ENCODE measurements at places on chromosomes 12 and 14.

- no peak for DNase-seq
Observed at GRCh38 chr14:72663076-72663487, 230.8 kb downstream of the DPF3 start.

DNA sequence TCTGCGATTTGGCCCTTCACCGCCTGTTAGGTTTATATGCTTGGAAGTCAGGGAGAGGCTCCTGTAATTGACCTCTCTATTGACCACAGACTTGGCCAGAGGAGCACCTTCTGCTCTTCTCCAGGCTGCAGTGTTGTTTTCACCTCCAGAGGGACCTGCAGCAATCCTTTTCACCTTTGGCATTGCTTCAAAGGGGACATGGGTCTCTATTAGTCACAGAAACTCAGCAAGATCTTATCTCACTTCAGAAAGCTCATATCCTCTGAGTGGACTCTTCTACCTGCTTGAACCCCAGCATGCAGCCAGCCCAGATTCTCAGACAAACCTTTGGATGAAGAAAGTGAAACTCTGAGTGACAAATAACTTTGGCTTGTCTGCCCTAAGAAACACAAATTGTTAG is 339.3 kb downstream of the NRXN3 start:
- no peak for DNase-seq

DNA sequence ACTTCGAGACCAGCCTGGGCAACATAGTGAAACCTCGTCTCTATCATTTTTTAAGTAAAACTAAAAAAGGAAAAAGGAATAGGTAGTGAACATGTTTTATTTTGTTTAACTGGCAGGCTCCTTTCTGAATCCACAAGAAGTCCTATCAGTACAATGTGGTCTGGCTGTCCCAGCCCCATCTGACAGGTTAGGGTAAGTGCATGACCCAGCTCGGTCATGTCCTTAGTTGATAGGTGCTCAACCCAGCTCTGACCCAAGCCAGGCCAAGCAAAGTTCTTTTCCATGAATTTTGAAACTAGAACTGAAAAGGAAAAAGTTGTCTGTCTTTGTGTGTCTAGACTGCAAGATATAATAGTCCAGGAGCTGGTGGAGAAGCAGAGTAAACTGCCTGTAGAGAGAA is 4.7 kb upstream of the NRDE2 start:
- DNase-seq, result no peak

DNA sequence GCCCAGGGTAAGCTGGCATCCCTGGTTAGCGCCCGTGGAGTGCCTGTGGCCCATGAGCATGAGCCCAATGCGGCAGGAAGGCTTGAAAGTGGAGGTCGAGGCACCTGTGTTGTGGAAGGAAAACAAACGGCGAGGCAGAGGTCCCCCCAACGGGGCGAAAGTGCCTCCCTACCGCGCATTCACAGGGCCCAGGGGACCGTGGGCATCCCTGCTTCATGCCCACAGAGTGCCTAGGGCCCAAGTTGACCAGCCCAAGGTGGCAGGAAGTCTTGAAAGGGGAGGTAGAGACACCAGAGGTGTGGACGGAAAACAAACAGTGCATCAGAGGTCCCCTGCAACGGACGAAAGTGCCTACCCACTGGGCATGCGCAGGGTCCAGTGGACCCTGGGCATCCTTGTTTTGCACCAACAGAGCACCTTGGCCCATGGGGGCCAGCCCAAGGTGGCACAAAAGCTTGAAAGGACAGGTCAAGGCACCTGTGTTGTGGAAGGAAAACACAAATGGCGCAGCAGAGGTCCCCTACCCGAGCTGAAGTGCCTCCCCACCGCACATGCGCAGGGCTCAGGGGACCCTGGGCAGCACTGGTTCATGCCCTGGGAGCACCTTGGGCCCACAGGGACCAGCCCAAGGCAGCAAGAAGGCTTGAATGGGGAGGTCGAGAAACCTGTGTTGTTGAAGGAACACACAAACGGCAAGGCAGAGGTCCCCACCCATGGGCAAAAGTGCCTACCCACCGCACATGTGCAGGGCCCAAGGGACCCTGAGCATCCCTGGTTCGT is 377.5 kb downstream of the ALG10 start:
- no peak for DNase-seq

DNA sequence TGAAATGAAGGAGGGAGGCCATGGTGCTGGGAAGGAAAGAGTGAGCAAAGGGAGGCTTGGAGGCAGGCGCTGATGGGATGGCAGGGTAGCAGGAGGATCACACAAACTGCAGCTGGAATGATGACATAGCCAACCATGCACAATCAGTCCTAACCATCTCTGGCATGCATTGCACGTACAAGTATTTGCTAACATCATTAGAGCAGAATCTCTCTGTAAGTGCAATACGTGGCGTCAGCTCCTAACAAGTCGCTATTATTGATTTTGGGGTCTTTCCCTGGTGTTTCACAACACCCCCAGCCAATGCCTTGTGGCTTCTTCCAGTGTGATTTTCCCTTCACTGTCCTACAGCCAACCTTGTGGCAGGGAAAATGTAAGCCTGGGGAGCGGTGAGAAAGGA is 18.5 kb downstream of the BDKRB1 start:
- DNase-seq, result peak; percentile 75

DNA sequence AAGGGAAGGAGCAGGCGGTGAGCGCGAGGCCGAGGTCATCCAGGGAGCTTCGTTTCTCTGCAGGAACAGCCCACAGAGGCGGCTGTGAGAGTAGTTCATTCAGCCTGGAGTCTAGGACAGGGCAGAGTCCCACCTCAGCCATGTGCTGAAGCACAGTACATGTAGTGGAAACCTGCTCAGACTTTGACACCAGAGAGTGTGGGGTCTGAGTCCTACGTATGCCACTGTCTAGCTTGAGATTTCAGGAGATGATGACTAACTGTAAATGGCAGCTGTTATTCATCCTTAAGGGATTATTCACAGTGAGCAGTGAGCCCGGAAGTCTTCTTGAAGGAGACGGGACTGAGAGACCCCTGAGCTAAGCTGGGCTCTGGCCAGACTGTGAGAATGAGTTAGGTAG is 938 bp upstream of the SLC6A13 start:
- DNase-seq, result no peak

GRCh38 chr14:82445810-82446570 is 912.3 kb upstream of the SEL1L start:
- no peak for DNase-seq

DNA sequence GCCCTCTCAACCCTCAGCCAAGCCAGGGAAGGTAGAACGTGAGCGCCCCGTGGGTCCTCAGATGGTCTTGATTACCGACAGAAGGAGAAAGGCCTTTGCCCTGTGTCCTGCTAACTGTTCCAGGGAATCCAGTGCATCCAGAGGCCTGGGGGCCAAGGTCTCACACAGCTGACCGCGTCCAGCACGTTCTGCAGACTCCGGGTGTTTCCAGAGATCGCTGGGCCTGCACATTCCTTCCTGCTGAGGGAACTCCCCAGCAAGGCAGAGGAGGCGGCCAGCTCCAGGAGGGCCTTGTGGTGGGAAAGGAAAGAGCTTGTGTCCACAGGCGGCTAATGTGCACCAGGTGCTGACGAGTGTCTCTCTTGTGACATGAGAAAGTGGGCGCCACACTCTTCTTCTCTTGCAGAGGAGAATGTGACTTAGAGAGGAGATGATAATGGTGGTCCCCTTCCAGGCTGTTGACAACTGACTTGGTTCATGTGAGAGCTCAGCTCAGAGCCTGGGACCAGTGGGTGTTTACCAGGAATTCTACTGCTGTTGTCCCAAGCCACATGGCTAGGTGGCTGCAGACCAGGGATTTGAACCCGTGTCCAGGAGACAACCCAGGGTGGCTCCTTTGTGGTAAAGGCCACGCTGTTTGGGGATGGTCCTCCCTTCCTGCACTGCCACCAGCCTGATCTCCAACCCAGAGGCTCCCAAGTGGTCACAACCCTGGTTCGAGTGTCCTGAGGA is 46.8 kb upstream of the DLK1 start:
- DNase-seq, result no peak

GRCh38 chr12:127257366-127257935 is 1009.5 kb upstream of the TMEM132C start:
- no peak for DNase-seq

DNA sequence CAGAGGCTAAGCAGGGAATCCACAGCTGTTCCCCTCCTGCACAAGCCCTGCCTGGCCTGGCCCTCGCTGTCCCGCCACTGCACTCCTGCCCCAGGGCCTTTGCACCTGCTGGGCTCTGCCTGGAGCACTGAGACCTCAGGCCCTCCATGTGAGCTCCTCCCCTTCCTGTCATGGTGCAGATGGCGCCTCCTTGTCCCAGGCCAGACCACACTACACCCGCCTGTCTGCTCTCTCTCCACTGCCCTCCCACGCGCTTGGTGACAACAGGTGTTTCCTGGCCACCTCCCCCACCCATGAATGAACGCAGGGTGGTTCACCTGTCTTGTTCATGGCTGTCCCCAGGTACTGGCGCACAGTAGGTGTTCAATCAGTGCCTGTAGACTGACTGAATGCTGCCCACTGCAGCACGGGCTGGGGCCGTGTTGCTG is 82.9 kb downstream of the NCOR2 start:
- no peak for DNase-seq

DNA sequence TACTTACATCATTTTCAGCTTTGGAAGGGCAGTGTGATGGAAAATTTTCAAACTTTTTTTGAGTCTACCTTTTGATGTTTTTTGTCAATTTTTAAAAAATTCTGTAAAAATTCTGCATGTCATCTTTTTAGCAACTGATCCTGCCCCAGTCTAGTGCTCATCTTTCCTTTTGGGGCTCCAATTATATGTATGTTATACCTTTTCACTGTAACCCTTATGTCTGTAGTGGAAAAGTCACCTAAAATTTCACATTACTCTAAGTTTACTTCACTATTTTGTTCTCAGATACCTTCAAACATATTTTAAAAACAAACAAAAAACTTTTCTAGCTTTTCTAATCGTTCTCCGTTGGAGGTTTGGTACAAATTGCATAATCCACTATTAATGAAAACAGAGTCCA is 32.5 kb upstream of the MYRFL start:
- no peak for DNase-seq

DNA sequence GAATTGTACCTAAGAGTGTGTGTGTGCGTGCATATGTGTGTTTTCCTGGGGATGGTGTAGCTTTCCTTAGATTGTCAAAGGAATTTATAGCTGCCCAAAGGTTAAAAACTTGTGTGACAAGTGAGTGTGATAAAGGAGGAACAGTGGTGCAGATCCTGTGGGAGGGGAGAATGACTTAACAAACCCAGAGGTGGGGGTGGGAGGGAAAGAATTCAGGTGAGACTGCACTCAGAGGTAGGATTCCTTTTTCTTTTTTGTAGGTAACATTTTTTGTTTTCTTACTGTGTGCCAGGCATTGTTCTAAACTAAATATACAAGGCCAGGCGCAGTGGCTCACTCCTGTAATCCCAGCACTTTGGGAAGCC is 45.3 kb upstream of the SINHCAF start:
- peak; percentile 34 for DNase-seq

DNA sequence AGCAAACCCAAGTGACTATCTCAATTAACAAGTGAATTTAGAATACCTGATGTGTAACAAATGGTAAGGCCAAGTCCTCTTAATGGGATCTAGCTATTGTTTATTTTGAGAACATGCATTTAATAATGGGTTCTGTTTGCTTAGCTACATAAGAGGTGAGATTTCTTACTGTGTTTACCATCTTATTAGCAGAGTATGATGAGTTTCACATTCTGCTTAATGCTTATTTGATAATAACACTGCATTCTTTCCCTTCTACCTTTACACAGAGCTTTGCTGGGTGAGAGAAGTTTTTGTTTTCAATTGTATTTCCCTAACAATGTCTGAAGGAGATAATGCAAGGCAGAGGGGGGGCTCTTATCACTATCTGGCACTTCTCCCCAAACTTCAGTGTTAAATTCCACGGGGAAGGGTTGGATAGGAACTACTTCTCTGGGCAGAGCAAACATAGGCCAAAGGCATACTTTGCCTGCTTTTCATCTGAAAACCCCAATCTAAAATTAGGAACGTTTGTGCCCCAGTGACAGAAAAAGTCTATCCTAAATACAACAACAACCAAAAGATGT is 129.0 kb upstream of the ATXN7L3B start:
- DNase-seq, result no peak

DNA sequence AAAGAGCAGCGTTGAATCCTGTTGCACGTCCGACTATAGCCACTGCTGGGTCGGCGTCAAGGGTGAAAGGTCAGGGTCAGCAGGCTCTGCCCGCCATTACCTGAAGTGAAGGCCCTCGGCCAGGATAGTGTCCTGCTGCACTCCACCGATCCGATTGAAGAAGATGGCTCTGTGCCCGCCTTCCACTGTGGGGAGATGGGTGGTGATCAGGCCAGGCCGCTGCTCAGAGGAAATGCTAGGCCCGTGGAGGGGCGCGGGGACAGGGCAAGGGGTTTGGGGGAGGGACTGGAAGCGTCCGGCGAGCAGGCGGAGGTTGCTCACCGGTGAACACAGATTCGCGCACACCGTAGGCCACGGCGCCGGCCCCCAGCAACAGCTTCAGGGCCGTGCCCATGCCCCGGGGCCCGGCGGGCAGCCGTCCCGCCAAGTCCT is 352 bp downstream of the PHB2 start:
- no peak for DNase-seq

DNA sequence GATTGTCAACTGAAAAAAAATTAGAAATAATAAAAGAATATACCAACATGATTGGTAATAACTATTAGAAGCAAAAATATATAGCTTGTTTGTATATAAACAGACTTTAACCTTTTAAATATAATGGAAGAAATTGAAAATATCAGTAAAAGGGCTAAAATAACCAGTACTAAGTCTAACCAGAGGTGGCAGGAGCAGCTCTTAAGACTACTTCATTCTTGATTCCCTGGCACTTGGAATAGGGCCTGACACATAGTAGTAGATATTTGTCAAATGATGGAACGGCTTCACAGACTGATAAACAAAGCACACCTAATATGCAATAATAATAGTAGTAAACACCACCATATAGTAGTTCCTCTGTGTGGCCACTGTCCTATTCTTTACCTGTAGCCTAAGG is 9.4 kb downstream of the TMEM63C start:
- DNase-seq, result no peak

DNA sequence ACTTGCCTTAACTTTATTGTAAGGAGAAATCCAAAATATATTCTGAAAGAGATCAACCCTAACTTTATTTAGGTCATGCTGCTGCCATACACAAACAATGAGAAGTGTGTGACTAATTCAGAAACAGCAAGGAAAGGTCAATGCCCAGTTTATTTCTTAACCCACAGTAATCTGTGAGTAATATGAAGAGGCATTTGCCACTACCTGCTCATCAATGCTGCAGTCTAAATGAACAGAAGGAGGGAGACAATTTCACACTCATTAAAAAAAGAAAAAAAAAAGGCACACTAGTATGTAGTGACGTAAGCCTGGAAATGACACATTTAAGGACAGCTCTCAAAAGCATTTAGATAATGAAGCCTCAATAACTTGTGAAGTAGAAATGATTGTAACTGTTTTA is 90.5 kb upstream of the FOXN3 start:
- DNase-seq, result no peak
